ENCODE measurements at places on chromosomes 11 and 22.

- DNase-seq, result no peak
Observed at GRCh38 chr22:17830043-17830961, 56.0 kb upstream of the BID start.

GRCh38 chr11:76667271-76667818 lies 3.2 kb downstream of the LRRC32 start:
- DNase-seq, result no peak

GRCh38 chr11:121762820-121763219 lies 310.1 kb upstream of the SORL1-AS1 start:
- DNase-seq, result no peak

DNA sequence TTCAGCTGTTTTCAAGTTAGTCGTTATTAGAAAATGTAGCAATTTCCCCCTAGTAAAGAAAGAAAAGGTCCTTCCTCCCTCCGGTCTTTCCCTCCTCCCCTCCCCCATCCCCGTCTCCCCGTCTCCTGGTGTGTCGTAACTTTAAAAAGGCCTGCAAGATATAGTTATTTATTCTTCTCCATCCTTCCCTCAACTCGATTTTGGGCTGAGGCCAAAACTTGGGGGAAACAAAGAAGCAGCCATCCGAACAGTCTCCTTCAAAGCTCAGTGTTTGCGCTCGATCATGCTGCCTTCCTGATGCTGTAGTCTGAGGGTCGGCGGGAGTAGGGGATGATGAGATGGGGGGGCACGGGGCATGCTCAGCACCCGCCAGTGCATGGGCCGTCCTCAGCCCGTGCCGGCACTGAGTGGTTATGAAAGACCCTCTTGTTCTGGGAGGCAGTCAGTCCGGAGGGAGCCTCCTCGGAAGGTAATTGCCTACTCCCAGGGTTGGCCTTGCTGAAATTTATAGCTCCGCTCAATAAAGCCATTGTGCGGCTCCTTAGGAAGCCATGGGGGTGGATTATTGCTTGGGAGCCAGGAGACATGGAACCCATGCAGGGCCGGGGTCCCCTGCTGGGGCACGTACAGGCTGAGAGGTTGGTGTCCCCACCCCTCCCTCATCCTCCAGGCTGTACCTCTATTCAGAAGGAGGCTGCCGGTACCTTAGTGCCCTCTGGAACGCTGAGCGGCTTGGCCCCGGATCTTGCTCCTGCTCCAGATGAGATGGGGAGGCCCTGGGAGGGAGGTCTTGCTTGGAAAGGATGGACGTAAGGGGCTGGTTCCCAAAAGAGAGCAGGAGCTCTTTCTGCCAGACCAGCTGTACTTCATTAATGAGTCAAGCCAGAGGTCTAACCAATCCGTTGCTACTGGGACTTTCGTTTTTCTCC lies 212.7 kb upstream of the CADM1 start:
- DNase-seq, result no peak

- no peak for DNase-seq
Observed at GRCh38 chr11:36508743-36509142, 1.3 kb downstream of the TRAF6 start.

GRCh38 chr11:69242266-69242920 lies 51.6 kb upstream of the MYEOV start:
- DNase-seq, result no peak

Data from cortex of kidney (tissue), 1 donor.